NCI-H460 (cell line): ENCODE measurements at places on chromosomes 4 and X. TPM values are rescaled to one million over a fixed set of nuclear protein-coding genes. Genes with fewer than 3 reads are reported as not detected.

Gene XAGE2
- total RNA-seq, result not detected in 2 replicates

Gene PCDH10
- not detected in 2 replicates for total RNA-seq

Gene GLRB
- total RNA-seq, result 14.7 and 15.8 TPM in 2 replicates

Gene ASMT
- not detected in 2 replicates for total RNA-seq

Gene ADGRA3
- total RNA-seq, result 30.3 and 36.2 TPM in 2 replicates
